ENCODE measurements at places on chromosomes 3 and 15.

DNA sequence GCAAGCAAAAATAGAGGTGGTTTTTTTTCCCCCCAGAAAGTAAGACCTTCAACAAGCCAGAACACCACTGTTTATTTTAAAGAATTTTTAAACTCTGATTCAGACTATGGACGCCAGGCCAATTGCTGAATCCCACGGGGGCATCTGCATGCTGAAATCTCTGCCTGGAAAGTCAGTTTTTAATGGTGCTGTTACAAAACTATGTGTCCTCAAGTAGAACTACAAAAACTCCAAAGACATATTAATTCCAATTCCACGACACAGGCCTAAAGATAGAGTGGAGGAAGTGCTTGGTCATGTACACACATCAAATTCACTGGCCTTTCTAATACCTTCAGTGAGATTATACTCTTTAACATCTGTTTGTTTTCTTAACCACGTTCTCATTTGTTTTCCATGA lies 490.5 kb upstream of the NR2F2 start:
- DNase-seq = no peak

DNA sequence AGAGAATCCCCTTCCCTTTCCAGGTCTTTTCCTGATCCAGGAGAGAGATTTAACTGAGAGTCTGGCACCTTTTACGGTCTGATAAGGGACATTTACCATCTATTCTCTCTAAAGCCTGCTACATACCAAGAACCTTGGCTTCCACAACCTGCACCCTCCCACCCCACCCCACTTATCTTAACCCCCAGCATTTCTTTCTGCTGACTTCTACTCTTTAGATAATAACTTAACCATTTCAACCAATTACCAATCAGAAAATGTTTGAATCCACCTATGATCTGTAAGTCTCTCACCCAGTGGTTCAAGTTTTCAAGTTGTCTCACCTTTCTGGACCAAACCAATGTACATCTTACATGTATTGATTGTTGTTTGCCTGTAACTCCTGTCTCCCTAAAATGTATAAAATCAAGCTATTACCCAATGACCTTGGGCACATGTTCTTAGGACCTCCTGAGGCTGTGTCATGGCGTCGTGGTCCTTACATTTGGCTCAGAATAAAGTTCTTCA lies 74.0 kb downstream of the MCF2L2 start:
- DNase-seq = no peak

- DNase-seq = no peak
Measured at GRCh38 chr3:58697561-58697960, 31.0 kb upstream of the FAM3D start.

DNA sequence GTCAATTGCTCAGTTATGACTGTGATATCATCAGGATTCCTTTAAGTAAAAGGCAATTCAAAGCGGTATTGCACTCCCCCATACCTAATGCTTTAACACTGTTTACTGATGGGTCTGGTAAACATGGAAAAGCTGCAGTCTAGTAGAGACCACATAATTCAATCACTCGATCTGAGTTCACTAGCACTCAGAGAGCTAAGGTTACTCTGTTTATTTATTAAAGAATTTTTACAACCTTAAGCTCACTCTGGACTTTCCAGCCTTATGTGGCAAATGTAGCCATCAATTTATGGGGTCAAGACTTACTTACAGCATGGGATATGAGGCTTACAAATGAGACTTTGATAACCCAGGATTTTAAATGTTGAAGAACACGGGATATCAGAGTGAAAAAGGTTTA lies 18.4 kb upstream of the CCR2 start:
- no peak for DNase-seq

GRCh38 chr3:188697127-188697526 lies 474.6 kb upstream of the TPRG1 start:
- peak; percentile 40 for DNase-seq

DNA sequence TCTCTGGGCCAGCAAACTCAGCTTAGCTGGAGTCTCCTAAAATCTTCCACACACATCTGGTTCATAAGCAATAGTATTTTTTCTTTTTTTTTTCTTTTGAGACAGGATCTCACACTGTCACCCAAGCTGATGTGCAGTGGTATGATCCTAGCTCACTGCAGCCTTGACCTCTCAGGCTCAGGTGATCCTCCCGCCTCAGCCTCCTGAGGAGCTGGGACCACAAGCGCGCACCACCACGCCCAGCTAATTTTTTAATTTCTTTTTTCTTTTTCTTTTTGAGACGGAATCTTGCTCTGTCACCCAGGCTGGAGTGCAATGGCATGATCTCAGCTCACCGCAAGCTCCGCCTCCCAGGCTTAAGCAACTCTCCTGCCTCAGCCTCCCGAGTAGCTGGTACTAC lies 34.3 kb downstream of the RNU5B-1 start:
- no peak for DNase-seq

- no peak for DNase-seq
Measured at GRCh38 chr15:91776104-91776503, 77.4 kb upstream of the SLCO3A1 start.

- DNase-seq = no peak
Measured at GRCh38 chr15:68389936-68390817, 41.8 kb downstream of the ITGA11 start.

DNA sequence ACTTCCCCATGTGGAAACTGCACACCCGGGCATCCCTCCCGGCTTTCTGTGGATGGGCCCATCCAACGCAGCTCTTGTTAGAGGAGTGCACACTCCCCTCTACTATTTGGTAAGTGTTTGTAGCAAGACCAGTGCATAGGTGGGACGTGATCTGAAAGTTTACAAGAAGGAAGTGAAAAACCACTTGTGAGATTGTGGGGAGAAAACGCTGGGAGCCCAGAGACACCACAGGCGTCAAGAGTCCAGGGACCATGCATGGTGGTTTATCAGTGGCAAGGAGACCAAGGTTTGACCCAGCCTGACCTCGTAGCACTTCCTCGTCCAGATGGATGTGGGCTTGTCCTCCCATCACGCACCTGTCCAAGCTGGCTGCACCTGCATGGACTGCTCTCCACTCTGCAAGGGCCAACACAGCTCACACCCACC lies 51.6 kb downstream of the ATP10A start:
- DNase-seq = no peak

GRCh38 chr15:40238532-40239403 lies at the start of gene PAK6:
Gene PAK6 (plus strand): TSS chr15:40239063. CDS start chr15:40264786, 25,723 bp downstream.
- peak; percentile 45 for DNase-seq

GRCh38 chr3:82475306-82475705 lies 713.9 kb upstream of the GBE1 start:
- no peak for DNase-seq

DNA sequence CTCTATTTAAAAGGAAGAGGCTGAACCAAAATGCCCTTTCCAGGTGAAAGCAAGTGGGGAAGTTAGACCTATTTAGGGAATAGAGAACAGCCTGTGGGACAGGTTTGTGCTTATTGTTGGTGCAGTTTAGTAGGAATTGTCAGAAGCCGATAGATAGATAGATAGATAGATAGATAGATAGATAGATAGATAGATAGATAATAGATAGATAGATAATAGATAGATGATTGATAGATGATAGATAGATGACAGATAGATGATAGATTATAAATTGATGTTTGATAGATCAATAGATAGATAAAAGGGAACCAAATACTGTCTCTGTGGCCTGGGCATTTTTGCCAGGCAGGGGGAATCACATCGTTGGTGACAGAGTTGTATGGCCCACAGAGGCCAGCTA lies 42.5 kb downstream of the SH3GL3 start:
- DNase-seq = no peak

GRCh38 chr3:179073816-179074215 lies 2.2 kb upstream of the ZMAT3 start:
- no peak for DNase-seq

DNA sequence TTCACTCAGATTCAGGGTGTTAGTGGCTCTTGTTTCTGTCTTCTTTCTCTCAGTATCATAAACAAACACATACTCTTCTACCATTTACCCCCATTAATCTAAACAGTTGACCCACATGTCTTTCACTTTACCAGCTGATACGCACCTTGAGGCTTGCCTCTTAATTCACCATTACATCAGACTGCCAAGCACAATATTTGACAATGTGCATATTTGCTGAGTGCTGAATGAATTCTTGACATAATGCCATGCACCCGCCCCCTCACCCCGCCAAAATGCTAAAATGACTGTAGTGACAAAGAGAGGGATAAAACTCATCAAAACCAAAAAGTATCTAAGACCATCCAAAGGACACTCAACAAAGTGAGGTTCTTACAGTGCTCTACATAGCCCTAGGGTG lies 57.4 kb downstream of the NGLY1 start:
- DNase-seq = no peak

DNA sequence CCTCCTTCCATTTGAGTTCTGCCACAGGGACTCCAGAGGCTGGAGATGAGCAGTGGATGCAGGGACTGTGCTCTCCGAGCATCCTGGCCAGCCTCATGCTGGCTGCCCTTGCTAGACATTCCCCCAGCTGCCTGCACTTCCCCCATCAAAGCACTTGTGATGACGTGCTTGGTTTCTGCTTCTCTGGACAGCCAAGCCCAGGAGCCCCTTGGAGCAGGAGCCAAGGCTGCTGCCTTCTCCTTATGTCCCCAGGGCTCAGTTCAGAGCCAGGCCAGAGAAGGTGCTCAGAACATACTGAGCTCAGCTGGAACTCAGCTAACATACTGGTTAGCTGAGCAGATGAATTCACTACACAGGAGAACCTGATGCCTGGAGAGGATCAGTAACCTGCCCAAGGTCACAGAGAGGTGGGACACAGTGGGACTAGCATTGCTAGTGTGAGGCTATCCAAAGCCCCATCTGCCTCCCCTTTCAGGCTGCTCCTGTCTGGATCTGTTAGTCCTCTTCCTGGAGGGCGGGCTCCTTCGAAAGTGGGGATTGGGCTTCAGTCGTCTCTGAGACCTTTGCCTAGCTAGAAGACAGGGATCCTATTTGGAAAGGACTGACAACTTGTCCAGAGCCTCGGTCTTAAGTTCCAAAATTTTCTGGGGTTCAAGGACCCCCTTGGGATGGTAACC lies 4.3 kb downstream of the PCBP4 start:
- no peak for DNase-seq

DNA sequence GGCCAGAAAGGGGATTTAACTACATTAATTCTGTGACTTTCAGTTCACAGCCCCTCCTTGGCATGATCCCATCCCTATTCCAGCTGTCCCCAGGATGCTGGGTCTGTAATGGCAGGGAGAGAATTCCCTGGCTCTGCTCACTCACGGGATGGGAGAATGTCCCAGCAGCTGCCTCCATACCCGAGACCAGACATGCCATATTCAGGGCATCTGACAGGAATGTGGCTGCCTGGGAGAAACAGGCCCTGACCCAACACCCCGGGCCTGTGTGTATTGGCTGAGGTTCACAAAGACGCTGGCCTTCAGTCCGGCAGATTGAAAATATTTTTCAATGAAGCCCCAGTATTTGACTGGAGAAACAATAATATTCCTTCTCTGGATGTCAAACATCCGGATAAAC lies 83.6 kb upstream of the SMAD3 start:
- no peak for DNase-seq

DNA sequence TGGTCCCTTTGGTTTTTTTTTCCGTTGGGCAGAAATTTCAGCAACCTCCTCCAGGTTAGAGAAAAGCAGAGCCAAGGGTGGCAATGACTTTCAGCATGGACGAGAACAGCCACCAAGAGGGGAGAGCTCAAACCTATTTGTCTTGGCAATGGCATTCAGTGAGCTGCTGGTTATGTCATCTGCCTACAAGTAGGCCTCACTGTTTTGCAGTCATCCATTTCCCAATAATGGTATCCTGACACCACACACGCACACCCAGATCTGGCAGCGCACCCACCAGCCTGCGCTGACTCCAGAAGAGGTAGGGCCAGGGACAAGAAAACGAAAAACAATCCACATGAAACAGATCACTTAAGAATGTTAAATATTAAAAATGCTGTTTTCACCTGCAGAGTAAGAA lies 92.3 kb downstream of the MAGI1 start:
- no peak for DNase-seq
